Stimulated activated CD4-positive, alpha-beta T cell treated with anti-CD3 and anti-CD28 coated beads, Interleukin-1b, Interleukin-23, amount 100 ng/mL, for 1 hour (primary cell): ENCODE measurements at places on chromosomes 6 and 20.

DNA sequence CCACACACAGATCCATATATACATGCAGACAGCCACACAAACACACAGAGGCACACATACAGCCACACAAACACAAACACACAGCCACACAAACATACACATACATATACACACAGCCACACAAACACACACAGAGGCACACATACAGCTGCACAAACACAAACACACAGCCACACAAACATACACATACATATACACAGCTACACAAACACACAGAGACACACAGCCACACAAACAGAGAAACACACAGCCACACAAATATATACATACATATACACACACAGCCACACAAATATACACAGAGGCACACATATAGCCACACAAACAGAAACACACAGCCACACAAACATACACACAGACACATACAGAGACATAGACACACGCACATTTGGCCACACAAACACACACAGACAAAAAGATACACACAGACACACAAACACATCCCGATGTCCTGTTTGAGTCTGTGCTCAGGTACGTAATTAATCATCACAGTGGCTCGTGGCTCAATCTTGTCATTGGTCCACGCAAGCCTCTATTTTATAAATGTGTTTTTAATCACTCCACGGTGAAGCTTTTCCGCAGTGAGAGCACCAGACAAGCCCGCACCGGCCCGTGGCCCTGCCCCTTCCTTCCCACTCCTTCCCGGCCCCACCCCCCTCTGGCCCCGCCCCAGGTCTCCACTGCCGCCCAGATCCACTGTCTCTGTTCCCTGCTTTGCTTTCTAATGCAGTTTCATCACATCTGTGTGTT, 135.3 kb downstream of the CDH4 start:
- DNase-seq = no peak

GRCh38 chr20:47266847-47267515, 89.5 kb downstream of the ZMYND8 start:
- DNase-seq = no peak

DNA sequence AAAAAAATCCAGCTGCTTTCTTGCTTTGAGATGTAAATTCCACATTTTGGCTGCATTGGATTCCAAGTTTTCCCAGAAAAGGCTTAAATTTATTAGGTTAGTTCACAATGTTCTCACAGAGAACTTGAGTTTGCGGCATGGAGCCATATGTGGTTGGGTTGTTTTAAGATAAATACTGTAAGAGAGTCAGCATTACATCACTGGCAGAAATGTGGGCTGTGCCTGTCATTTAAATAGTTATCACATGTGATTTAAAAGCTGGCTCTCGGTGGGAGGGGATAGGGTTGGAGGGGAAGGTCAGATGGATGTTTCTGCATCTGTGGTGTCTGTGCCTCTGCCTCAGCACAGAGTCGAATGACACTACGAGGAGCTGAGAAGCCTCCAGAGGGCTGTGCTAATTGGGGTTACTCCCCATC, 73.8 kb upstream of the SCP2D1 start:
- no peak for DNase-seq

DNA sequence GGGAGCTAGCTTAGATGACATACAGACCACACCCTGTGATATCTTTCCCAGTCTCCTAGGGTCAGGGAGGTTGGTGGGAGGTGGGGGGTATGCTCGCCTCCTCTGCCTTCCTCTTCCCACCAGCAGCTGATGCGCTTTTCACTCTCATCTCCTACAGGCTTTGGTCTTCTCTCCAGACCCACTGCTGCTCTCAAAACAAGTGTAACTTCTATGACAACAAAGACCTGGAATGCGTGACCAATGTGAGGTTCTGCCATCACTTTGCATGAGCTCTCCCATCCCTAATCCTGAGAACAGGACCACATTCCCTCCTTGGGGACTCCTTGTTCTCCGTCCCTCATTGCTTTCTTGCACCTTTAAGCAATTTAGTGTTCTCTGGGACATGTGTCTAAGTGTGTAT, 2.7 kb downstream of the CTSA start:
- no peak for DNase-seq

GRCh38 chr6:142851601-142852000, 93.4 kb downstream of the HIVEP2 start:
- DNase-seq = no peak

DNA sequence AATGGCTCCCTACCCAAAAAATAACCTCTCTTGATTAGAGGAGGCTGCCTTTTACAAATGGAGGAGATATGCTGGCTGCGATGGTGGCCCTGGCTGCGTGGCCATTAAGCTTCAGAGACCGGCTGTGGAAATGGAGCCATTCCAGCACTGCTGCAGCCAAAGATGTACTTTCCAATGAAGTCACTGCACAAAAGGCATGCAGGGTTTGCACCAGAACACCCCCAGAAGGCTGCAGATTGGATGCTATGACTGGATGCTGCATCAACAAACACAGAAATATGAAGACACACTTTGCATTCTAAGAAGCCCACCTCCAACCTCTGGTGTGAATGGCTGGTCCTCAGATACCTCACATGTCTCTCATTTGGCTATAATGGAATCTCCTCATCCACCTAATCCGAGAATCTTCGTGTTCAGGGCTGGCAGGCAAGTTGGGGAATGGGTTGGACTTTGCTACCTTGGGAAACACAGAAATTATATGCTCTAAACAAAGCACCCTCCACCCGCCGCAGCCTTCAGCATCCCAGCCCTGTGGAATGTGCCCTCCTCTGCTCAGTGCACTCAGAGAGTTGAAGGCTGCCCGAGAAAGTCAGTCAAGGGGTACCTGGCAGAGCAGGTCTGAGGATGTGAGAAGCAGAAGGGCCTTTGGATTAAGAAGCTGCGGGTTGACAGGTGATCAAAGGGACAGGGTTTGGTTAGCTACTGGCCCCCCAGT, 35.3 kb downstream of the APCDD1L start:
- no peak for DNase-seq

DNA sequence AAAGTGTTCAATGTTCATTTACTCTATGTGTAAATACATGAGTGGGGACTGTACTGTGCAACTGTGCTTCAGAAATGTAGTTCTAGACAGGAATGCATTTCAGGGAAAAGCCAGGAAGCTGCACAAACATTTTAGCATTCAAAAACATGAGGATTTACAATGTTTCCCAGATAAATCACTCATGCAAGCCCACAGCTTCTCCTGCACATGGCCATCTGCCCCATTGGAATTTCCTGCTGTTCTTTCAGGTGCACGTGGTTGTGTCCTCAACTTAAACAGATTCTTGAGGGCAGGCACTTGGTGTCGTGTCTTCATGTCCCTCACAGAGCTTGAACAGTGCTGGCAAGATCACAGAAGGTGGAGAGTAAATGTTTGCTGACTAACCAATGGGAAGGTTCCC, 101.5 kb downstream of the UNC5CL start:
- DNase-seq = no peak

GRCh38 chr6:155147958-155148663, 115.7 kb upstream of the CLDN20 start:
- no peak for DNase-seq

GRCh38 chr6:145756170-145756662, 20.9 kb upstream of the EPM2A start:
- no peak for DNase-seq

GRCh38 chr20:54257071-54257816, 49.4 kb downstream of the PFDN4 start:
- no peak for DNase-seq

GRCh38 chr6:33313105-33313708, 671 bp downstream of the TAPBP start:
- DNase-seq = no peak

- DNase-seq = no peak
These were observed 36.9 kb downstream of the CCN2 start for GRCh38 chr6:131914234-131914633.

GRCh38 chr20:53839423-53840176, 230.8 kb downstream of the BCAS1 start:
- no peak for DNase-seq

DNA sequence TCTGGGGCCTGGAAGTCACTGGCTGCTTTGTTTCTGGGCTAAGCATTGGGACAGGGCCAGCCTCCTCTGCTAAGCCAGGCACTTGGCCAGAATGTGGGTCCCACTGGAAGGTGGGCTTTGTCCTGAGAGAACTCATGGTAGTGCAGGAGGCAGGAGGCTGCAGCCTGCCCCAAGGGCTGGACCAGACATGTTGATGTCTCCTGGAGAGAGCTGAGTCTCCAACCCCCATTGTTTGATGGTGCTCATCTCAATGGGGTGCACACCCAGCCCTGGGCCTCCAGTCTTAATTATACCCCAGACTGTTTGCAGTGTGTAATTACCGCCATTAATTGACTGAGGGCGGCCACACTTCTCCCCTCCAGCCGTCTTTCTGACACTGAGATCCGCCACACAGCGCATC, 220.5 kb upstream of the PMEPA1 start:
- DNase-seq = no peak

- no peak for DNase-seq
These were observed 34.8 kb upstream of the UST start for GRCh38 chr6:148711833-148712654.

GRCh38 chr6:30885481-30885998, 1.2 kb downstream of the DDR1 start:
- no peak for DNase-seq

DNA sequence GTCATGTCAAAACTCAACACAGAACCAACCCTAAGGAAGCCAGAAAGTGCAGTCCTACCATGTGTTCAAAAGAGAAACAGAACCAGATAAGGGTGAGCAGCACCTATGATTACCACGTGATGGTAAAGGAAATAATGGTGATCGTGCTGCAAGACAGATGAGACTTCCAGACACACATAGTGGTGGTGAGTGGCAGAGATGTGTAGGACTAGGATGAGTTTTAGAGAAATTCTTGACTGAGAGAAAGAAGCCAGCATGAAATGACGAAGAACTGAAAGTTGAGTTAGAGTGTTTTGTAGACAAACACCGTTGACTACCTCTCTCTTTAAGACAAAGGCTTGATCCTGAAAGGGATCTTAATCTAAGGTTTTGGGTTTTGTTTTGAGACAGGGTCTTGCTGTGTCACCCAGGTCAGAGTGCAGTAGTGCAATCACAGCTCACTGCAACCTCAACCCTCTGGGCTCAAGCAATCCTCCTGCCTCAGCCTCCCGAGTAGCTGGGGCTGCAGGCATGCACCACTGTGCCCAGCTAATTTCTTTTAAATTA, 10.6 kb upstream of the BTBD9 start:
- no peak for DNase-seq

- no peak for DNase-seq
These were observed 172.8 kb downstream of the KLHL32 start for GRCh38 chr6:97097068-97098047.

DNA sequence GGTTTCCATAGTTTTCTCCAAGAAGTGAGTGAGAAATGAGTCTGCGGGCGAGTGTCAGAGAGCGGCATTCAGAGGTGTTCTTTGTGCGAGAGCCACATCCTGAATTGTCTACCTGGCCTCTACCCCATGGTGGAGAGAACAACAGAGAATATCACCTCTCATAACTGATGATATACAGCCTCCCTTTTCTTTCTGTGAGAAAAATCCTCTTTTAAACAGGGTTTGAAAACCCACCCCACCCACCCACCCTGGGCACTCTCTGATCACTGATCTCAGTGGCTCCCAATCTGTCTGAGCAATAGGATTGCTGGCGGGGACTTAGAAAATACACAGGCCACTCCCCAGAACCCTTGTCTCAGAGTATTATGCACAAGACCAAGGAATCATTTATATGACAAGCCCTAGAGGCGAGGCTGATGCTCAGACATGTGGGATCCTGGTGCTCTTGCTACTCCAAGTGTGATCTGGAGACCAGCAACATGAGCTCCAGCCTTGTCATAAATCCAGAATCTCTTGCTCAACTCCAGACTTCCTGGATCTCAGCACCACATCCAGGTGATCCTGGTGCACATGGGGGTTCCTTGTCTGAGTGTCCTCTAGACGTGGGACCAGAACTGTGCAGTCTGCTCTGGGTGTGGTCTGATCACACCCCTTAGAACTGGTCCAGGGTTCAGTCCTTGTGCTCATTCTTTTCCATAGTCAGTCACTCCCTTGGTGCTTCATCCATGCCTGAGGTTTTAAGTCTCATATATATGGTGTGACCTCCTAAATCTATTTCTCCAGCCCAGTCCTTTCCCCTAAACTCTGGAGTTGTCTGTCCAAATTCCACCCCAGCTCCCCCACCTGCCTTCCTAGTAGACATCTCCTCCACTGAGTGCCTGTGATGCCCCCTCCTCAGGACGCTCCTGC, 5.3 kb downstream of the HLA-B start:
- DNase-seq = no peak

GRCh38 chr6:14775528-14775927, 470.3 kb upstream of the JARID2 start:
- DNase-seq = no peak

DNA sequence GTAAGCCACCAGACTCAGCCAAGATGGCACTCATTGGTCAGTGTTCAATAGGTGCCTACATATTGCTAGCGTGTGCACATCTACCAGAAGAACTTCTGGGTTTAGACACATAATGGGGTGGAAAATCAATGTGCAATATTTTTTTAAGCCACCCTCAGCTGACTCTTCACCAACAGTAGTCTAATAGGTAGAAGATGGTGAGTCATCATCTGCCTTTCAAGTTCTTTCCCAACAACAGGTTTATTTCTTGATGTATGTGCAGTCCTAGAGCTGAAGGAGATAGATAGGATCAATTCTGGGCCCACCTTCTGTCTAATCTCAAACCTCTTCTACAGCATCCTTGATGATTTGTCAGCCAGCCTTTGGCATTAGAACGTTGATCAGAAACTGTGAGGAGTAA, 41.3 kb downstream of the IRAK1BP1 start:
- no peak for DNase-seq

DNA sequence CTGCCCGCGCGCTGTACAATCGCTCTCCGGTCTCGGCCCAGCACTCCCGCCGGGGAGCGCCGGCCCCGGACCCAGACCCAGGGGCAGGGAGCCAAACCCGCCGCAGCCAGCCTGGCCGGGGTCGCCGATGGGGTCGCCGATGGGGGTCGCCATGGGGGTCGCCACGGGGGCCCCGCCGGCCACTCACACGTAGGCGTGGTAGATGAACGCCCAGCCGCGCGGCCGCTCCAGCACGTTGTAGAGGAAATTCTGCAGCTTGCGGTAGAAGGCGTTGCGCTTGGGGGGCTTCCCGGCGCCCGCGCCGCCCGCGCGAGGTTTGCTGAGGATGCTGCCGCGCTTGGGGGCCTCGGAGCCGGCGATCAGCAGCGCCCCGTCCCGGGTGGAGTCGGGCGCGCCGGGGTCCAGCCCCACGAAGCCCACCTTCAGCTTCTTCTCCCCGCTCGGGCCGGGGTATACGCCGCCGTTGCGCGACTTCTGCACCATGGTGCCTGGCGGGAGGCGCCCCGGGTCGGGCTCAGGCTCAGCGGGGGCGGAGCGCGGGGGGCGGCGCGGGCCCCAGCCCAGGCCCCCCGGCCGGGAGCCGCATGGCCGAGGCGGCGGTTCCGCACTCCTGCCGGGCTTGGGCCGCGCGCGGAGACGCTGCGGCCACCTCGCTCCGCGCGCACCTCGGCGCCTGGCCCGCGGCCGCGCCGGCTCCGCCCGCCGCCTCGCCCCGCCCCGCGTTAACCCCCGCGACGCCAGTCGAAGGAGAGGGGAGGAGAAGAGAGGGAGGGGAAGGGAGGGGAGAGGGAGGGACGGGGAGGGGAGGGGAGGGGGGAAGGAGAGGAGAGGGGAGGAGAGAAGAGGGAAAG, at the start of gene KCNQ2:
KCNQ2 (minus strand) TSS at position 675 of the 851 bp plus-strand sequence; CDS start at position 483, 192 bp downstream.
- no peak for DNase-seq

- no peak for DNase-seq
These were observed 160.1 kb upstream of the QKI start for GRCh38 chr6:163254341-163254835.

- no peak for DNase-seq
These were observed 12.4 kb downstream of the DAAM2 start for GRCh38 chr6:39804466-39805065.

- peak; percentile 47 for DNase-seq
These were observed 149.7 kb upstream of the TNFAIP3 start for GRCh38 chr6:137717074-137718073.
